ENCODE measurements at places on chromosomes 13 and 19.

DNA sequence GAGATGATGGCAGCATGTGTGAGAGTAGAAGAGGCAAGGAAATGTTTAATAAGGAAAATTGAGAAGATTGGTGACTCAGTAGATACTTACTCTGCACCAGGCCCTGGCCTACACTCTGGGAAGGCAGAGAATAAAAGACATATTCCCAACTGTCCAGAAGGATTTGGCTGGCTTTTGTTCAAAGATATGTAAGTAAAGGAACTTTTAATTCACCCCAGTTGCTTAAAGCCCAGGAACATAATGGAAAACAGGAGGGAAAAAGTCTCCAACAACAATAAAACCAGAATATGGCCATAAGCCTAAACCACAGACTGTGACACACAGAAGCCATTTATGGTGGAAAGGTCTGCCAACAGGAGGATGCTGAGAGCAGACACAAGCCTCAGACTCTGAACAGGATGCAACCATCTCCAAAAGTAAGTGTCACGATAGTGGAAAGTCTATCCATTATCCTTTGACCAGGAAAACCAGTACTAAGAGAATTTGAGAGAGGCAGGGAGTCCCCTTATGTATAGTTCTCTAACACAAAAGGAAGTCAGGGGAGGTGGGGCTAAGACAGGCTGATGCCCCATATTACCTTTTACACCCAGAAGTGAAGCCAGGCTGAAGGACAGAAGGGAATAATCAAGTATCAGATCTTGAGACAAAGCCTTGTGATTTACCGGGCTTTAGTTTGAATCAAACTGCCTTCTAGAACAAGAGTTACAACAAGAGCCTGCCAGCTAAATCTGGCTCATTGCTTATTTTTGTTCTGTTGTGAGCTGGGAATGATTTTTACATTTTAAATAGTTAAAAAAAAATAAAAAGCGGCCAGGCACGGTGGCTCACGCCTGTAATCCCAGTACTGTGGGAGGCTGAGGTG is 169.5 kb upstream of the STARD13 start:
- no peak for DNase-seq

DNA sequence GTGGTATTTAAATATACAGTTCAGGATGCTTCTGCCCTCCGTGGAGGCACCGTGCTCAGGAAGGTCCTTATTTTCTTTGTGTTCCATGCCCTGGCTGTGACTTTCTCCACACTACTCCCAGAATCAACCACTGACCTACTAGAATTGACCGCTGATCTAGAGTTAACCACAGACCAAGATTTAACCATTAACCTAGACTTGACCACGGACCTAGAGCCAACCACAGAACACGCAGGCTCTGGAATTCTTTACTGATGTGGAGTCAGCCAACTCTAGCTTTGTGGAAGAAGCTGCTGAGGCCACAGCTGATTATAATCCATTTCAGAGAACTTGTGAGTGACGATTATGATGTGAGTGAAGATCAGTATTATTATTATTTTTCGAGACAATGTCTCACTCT is 18.0 kb downstream of the GTF2F2 start:
- DNase-seq = no peak

DNA sequence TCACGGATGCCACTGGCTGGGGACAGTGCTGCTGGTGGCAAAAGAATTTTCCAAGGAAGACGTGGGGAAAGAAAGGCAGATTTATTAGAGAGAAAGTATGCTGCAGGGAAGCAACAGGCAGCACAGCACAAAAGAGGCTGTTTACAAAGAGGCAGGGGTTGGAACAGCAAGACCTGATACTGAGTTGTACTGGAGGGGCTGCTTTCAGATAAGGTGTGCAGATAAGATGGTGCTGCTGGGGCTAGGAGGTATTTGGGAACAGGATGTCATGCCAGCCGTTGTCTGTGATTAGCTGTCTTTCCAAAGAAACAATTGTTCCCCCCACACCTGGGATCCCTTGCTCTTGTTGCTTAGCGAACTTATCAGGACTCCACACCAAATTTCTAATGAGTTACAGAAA is 2023.3 kb upstream of the PCDH20 start:
- no peak for DNase-seq

- DNase-seq = peak; percentile 32
These were observed 221.7 kb upstream of the GPC6 start for GRCh38 chr13:93004919-93005318.

DNA sequence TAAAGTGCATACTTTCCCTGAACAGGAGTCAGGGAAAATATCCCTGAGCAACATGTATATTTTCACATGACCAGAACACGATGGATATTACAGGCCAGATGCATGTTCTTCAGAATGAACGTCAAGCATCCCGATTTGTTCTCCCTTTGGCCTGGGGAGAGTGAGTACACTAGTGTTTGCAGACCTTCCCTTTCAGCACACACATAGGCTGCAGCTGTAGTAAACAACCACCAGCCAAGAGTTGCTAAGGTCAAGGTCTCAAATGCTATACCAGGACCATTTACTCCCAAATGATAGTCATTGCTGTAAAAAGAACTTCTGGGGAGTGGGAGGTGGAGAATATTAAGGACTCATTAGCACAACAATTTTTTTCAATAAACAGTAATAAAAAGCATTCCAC is 3.0 kb downstream of the KLF12 start:
- DNase-seq = no peak

GRCh38 chr13:109451726-109452125 is 334.7 kb downstream of the IRS2 start:
- DNase-seq = no peak

DNA sequence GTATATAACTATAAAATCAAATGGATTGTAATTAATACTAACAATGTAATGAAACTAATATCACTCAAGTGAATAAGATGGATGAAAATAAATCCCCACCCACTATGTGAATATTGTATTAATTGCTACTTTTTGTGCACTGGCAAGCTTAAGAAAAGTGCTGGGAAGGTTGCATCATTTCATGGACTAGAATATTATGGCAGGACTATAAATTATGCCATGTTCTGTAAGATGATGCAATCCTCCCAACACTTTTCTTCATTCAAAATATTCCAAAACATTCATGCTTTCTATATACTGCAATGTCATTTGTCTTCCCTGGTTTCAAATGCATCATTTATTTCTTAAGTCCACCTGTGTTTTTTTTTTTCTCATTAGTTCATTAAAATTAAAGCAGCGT is 457.6 kb upstream of the GPC6 start:
- peak; percentile 47 for DNase-seq

GRCh38 chr19:11814029-11814699 is at the start of gene ZNF440:
Gene ZNF440, plus strand, starts transcription at chr19:11814273. Its CDS starts 175 bp downstream, at chr19:11814448.
- peak; percentile 94 for DNase-seq

GRCh38 chr19:15169541-15170285 is 31.1 kb downstream of the NOTCH3 start:
- no peak for DNase-seq

- no peak for DNase-seq
These were observed 200.6 kb downstream of the TEX29 start for GRCh38 chr13:111521030-111521429.

DNA sequence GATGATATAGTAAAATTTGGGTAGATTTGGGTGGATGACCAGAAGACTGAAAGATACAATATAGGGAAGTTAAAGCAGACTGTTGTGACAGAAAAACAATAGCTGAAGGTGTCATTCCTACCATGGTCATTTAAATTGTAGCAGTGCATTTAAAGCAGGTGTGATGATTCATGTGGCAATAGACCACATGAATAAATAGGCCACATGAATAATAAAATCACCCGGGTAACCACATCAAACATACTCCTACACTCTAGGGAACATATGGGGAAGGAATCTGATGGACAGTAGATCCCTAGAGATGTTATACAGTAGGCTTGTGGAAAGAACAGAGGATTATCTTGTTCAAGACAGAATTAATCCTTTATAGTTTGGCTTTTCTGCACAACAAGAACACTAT is 392.6 kb downstream of the SLITRK5 start:
- no peak for DNase-seq

- DNase-seq = no peak
These were observed 7.9 kb upstream of the MYO16 start for GRCh38 chr13:108621462-108621861.

GRCh38 chr13:113152984-113153809 is 5.3 kb upstream of the PROZ start:
- peak; percentile 41 for DNase-seq

- DNase-seq = peak; percentile 33
These were observed at the start of gene HTR2A for GRCh38 chr13:46896341-46897137. Gene HTR2A, minus strand, starts transcription at chr13:46897053. Its CDS starts 1,147 bp downstream, at chr13:46895906.

DNA sequence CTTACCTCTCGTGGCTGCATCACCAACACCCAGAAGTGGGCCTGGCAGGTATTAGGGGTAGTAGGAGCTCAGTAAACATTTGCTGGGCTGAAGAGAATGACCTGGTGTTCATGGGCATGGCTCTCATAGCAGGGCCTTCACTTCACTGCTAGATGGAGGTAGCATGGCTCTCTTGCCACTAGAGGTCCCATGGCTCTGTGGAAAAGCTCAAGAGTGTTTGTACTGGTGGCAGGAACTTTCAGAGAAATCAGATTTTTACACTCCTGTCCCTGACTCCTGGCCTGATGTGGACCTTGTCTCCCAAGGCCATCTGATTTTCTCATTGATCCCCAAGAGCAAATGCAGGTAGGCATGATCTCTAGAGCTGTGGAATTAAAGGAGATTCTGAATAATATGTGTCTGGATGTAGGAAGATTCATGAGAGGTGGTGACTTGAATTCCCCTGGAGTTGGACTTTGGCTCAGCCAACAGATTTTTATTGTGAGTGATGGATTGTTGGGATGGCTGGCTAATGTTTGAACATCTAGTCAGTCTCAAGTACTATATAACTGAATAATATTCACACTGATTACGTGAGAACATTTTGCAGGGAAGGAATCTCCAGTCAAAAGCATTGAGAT is 5.7 kb downstream of the ZNF574 start:
- DNase-seq = peak; percentile 60

- peak; percentile 25 for DNase-seq
These were observed 1.6 kb downstream of the JUNB start for GRCh38 chr19:12792853-12793289.

GRCh38 chr19:46717716-46718143 is 816 bp upstream of the PRKD2 start:
- no peak for DNase-seq

DNA sequence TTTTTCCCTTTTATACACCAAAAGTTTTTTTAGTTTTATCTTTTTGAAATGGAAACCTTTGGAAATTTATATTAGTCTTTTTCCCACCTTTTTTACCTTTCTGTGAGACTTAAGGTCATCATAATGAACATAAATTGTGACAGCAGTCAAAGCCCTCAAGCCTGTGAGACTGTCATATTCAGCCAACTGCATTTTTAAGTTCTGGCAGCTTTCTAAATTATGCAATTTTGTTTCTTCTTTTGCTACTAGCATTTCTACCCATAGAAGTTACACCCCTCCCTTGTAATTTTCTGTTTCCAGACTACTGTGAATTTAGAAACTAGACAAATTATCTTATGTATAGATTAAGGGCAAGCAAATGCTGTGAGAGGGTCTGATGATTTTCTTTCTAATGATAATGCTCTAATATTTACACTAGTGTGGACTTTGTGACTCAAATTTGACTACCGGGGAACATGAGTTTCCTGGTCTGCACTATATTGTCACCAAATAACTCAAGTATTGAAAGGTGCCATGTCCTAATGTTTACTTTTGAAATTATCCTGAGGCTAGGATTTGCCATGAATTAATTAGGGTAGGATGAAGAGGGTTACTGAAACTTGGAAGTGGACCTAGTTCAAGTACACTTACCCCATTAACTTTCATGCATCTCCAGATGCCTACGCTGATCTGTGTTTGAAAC is 43.7 kb downstream of the FRY start:
- no peak for DNase-seq

GRCh38 chr19:14031719-14032480 is at the start of gene IL27RA:
Gene IL27RA, plus strand, starts transcription at chr19:14031762. Its CDS starts 111 bp downstream, at chr19:14031873.
- DNase-seq = peak; percentile 43

DNA sequence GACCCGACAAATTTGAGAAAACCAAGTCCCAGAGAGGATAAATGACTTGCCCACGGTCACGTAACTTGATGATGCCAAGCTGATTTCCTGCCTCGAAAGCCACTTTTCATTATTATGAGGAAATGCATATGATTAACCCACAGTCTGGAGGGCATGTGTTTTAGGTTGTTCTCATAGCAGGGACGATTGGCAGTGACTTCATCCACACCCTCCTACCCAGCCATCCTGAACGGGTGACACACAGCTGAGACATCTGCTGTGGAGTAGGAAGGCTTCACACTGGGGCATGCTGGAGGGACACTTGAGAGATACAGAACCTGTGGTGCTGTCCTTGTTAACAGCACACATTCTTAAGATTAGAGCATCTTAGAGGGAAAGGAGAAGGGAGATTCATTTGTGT is 65.4 kb upstream of the WDFY2 start:
- DNase-seq = no peak

GRCh38 chr13:41006978-41007743 is 12.0 kb downstream of the ELF1 start:
- DNase-seq = no peak

DNA sequence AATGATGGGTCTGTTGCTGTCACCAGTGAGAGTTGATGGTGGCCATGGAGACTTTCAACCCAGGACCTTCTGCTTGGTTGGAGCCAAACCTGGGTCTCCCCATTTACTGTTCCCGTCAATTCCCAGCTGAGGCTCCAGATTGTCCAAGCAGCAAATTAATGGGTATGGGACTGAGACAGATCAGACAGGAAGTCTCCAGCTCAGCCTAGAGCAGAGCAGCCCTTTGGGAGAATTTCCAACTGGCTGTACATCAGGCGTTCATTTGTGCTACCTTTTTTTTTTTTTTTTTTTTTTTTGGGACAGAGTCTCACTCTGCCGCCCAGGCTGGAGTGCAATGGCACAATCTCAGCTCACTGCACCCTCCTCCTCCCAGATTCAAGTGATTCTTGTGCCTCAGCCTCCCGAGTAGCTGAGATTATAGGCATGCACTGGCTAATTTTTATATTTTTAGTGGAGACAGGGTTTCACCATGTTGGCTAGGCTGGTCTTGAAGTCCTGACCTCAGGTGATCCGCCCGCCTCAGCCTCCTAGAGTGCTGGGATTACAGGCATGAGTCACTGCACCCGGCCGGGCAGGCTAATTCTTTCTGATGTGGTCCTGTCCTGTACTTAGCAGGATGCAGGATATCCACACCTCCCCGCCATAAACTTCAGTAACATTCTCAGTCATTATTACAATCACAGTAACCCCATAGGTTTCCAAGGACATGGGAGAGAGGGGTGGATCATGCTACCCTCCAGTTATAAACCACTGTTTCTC is 9.3 kb downstream of the MAP3K10 start:
- DNase-seq = no peak

DNA sequence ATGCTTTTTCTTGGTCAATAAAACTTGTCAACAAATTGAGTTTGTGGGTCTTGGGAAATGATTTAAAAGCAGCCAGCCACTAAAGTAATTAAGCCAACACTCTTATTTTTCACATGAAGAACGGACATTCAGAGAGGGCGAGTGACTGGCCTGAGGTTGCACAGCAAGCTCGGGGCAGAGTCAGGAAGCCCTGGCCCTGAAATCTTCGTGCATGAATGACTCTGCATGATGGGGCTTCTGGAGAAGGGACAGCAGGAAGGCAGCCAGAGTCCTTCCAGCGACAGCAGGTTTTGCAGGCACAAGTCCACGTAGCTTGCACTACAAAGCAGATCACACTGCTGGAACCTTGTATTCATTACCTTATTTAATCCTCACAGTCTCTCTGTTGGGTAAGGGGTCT is 232.5 kb downstream of the ZNF536 start:
- no peak for DNase-seq

All from cardiac fibroblast (primary cell).